ENCODE measurements at places on chromosomes 6 and 20. TPM values are rescaled to one million over a fixed set of nuclear protein-coding genes. Genes with fewer than 3 reads are reported as not detected.

DNA sequence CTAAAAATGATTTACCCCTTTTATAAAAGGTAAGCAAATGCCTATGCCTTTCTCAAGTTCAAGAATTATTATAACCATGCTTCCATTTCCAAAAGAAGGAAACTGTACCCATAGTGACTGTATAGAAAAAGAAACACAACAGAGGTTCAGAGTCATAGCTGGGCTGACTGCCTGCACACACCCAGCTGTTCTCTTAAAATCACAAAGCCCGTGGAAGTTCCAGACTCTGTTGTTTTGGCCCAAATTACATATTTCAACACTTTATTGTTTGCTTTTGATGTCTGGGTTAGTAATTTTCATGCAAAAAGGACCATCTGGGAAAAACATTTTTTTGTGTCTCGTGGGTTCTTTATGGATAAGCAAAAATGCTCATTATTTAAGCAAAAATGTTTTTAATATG lies 99.2 kb downstream of the LCA5 start:
- DNase-seq, result no peak

- DNase-seq, result no peak
Observed at GRCh38 chr20:33777816-33778215, 33.3 kb upstream of the CHMP4B start.

GRCh38 chr20:5919626-5920544 lies 30.4 kb downstream of the TRMT6 start:
- DNase-seq, result no peak

The SPATA25 gene
- 2.8 TPM for total RNA-seq

- DNase-seq, result no peak
Observed at GRCh38 chr6:14121936-14122344, 4.4 kb downstream of the CD83 start.

The RAD21L1 gene
- not detected for total RNA-seq

DNA sequence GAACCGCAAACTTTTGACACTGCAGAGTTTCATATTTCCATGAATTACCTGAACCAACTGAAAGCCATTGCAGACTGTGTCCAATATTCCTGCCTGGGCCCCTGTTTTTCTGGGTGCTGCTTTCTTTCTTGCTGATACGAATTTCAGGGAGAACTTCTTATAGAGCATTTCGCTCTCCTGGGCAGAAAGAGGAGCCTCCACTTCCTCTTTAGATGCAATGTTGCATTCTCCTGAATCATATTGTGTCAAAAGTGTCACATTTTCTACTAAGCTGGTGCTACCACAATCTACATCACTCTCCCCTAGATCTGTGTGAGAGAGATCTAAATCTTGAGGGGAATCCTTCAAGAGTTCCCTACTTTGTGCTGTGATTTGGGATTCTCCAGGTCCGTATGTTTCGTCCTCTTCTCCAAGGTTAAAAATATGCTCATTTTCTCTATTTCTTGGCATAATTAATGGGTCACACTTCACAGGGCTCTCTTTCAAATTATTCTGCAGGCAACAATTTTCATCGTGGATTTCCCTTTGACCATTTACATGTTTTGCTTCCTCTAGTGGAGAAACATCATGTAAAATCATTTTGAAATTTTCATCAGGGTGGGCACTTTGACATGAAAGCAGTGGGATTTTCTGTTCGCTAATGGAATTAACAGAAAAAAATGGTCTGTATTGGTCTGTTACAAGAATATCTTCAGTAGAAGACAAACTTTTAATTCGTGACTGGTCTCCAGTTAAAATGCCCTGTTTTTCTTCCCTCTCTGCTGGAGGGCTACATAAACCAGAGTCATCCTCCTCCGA lies 102.3 kb downstream of the DST start:
- DNase-seq, result no peak

GRCh38 chr6:73497915-73498314 lies 22.9 kb downstream of the EEF1A1 start:
- DNase-seq, result no peak

DNA sequence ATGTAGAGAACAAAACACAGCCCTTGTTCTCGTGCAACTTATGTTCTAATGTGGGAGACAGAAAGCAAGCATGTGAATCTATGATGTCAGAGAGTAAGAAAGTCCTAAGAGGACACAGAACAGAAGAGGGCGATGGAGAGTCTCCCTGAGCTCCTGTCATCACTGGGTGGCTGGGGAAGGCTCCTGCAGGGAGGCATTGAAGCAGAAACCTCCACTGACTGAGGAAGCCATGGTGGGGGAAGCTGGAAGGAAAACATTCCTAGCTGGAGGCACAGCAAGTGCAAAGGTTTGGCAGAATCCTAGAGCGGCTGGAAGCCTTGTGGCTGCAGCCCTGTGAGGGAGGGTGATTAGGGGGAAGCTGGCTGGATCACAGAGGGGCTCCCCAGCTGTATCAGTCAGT lies 248.0 kb downstream of the CDH26 start:
- DNase-seq, result no peak

- DNase-seq, result no peak
Observed at GRCh38 chr6:13687917-13688351, 23.7 kb downstream of the RANBP9 start.

The LAMA2 gene
- 88.8 TPM for total RNA-seq

- DNase-seq, result no peak
Observed at GRCh38 chr6:146870760-146871159, 272.0 kb downstream of the ADGB start.

DNA sequence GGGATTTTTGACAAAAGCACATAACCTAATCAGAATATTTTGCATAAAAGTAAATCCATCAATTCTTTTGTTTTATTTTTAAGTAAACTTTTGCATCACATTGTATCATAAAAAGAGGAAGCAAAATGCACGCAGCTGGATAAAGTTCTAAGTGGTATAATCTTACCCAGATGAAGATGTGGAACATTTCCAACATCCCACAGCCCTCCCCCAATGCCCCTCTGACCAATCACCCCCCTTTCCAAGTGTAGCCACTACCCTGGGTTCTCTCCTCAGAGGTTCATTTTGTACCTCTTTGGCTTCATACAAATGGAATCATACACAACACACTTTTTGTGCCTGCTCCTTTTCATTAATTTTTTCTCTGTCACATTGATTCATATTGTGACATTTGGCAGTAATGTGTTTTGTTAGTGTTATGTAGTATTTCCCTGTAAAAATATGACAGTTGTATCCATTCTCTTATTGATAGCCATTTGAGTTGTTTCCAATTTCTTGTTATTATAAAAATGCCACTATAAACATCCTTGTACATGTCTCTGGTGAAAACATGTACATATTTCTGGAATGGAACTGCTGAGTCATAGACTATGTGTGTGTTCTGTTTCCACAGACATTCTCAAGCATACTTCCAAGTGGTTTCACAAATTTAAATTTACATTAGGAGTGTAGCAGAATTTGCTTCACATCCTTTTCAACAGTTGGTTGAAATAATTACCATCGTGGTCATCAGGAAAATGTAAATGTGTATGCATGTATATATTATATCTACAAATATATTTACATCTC lies 92.9 kb upstream of the SYNDIG1 start:
- DNase-seq, result no peak

GRCh38 chr20:63165356-63166192 lies 50.4 kb downstream of the YTHDF1 start:
- DNase-seq, result no peak

DNA sequence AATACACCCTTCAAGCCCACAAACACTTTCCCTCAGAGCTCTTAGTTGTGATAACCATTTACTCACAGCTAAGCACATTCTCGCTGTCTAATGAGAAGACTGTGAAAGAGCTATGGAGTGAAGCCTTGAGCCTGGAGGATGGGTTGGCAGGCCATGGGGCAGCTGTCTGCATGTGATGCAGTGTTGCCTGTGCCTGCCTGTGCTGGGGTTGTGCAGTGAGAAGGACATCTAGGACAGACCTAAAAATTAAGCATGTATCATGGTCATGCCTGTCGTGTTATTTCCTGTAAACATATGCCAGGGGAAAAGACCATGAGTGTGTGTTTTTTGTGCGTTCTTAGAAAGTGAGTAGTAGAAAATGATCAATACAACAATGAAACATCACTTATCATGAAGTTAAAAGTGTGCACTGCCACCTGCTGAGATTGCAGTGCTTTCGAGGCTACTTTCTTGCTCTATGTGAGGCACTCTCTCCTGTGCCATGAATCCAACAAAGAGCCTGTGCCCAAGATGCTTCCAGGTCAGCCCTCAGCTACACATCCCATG lies 8.1 kb upstream of the ZC3H12D start:
- DNase-seq, result no peak

DNA sequence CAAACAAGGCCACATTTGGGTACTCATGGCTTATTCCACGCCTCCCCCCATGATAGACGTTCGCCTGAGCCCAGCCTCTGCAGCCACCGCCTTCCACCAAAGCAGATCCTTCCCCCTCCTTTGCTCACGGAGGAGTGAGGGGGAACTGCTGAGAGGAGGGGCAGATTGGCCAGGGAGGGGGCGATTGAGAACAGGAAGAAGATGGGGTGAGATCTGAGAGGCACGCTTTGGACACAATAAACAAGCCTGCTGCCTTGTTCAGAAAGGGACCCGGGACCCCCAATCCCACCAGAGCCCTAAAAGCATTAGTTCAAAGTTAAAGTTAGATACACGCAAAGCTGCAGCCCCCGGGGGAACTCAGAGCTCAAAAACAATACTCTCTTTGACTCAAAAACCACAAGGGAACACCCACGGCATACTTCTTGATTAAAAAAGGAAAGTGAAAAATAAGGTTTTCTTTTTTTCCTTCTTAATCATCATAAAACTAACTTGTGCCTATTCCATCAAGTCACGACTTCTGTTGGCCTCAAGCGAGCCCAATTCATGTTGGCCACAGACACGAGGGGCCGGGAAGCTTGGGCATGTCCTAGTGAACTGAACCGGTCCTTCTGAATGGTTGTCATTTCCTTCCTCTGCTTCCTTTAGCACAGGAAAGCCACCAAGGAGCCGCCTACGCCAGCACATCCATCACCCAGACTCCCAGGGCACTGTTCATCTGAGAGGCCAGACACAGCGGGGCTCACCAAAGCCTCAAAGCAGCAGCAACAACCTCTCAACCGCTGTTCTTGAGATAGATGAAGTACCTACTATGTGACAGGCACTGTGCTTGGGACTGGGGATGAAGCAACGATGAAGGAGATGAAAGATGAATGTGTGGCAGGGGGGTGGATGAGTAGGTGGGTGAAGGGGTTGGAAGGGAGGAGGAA lies 44.7 kb downstream of the NFATC2 start:
- peak; percentile 67 for DNase-seq

DNA sequence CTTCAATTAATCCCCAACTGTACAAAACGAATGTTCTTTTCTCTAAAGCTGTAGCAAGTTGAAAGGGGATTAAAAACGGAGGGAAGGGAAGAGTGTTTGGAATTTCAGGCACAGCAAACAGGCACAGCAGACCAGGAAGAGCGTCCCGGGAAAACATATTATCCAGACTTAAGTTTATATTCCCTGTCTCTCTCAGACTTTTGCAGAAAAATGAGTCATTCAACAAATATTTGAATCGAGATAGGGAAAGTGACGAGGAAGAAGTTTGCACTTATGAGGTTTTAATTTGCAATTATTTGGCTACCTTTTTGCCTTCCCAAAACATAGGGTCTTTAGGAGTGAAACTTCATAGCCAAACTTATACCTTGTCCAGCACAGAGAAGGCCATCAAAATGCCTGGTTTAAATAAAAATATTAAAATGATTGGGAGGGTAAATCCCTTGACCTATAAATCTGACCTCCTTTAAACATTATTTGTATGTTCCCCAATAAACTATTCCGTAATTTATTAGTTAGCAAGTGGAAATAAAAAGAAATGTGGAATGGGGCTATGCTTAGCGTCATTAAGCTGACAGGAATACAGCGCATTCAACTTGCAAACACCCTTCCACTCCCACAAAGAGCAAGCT lies 16.0 kb downstream of the HFE start:
- DNase-seq, result no peak

The IL20RA gene
- total RNA-seq, result 3.3 TPM

DNA sequence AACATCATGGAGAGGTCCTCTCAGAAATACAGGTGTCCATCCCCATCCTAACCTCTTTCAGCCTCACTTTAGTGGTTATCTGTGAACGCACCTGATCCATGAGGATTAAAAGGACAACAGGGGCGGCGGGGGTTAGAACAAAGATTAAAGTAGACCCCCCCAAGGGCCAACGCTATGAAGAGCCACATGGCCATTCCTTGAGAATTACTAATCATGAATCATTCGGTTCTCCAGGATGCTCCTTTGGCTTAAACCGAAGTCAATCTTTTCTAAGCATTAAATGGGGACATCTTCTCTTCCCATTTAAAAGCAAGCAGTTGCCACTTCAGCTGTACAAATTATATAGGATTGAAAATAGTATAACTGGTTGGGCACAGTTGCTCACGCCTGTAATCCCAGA lies 212.4 kb downstream of the GMPR start:
- DNase-seq, result no peak

DNA sequence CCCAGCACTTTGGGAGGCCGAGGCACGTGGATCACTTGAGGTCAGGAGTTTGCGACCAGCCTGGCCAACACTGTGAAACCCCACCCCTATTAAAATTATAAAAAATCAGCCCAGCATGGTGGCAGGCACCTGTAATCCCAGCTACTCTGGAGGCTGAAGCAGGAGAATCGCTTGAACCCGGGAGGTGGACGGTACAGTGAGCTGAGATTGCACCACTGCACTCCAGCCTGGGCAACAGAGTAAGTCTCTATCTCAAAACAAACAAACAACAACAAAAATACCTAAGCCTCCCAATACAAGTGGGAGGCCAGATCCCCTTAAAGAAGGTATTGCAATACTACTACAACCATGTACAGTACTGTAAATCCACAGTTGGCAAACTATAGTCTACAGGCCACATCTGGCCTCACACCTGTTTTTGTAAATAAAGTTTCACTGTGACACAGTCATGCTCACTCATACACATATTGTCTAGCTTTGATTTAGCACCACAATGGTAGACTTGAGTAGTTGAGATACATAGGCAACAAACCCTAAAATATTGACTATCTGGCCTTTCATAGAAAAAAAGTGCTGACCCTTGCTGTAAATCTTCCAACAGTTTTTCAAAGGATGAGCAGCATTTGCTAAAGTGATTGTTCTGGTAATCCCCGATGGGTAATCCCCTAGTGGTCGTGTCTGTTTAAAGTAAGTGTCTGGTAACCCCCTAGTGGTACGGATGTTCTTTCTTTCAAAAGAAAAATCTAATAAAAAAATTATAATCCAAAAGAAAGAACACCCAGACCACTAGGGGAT lies 202.0 kb downstream of the RNGTT start:
- DNase-seq, result no peak

- DNase-seq, result no peak
Observed at GRCh38 chr6:113662688-113663333, 194.3 kb upstream of the MARCKS start.

The C20orf204 gene
- total RNA-seq, result 2.1 TPM

The RIMS1 gene
- total RNA-seq, result 3.4 TPM

GRCh38 chr6:137536104-137536773 lies 42.0 kb upstream of the OLIG3 start:
- DNase-seq, result no peak

- DNase-seq, result no peak
Observed at GRCh38 chr6:116265041-116265829, 11.4 kb upstream of the TSPYL4 start.
